CD4-positive, alpha-beta memory T cell (primary cell): ENCODE measurements at places on chromosomes 12 and 14.

DNA sequence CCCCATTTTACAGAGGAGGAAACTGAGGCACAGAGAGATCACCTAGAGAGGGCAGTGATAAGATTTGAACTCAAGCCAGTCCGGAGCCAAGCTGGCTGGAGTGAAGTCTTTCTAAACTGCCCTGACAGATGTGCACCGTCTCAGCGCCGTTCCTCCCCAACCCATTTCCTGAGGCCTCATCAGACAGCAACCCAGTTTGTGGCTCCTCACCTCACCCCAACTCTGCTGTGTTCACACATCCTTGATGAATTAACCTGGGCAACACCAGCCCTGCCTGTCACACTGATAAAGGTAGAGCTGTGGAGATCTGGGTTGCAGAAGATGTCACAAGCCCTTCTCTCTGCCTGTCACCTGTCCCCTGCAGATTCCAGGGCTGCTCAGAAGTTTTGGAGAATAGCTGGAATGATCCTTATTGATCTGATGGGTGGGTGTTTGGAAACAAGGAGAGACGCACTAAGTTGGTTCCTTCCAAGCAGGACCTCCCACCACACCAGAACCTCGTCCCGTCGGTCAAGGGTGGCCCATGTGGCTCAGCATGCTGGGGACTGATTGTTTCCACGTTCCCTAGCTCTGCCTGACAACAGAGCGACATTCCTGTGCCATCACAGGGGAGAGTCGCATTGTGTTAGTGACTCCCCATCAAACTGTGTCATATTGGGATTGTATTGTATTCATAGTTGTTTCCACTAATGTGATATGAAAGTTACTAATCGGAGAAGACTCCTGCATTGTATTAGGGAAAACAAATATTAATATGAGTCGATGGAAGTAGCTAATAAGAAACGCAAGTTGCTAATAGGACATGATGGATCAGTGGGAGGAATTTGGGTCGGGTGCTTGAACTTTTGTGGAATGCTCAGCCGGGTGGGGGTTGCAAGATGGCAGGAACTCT is 200.6 kb downstream of the PHETA1 start:
- no peak for DNase-seq

DNA sequence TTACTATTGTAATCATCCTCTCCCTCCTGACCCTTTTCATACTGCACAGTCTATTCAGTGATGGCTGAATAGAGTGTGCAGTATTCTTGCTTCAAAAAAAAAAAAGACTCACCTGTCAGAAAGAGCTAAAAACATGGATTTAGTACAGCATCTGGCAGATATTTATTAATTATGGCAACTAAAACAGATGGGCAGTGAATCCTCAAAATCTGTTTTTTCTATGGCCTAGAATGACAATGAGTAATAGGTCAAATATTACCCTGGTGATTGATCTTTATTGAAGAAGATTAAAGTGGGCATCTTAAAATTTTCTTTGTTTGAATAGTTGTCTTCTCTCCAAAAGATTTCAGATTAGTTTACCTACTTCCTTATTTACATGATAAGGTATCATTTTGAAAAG is 543.6 kb downstream of the FOXG1 start:
- DNase-seq, result no peak

- DNase-seq, result no peak
Observed at GRCh38 chr12:89782807-89783206, 74.2 kb upstream of the ATP2B1 start.

DNA sequence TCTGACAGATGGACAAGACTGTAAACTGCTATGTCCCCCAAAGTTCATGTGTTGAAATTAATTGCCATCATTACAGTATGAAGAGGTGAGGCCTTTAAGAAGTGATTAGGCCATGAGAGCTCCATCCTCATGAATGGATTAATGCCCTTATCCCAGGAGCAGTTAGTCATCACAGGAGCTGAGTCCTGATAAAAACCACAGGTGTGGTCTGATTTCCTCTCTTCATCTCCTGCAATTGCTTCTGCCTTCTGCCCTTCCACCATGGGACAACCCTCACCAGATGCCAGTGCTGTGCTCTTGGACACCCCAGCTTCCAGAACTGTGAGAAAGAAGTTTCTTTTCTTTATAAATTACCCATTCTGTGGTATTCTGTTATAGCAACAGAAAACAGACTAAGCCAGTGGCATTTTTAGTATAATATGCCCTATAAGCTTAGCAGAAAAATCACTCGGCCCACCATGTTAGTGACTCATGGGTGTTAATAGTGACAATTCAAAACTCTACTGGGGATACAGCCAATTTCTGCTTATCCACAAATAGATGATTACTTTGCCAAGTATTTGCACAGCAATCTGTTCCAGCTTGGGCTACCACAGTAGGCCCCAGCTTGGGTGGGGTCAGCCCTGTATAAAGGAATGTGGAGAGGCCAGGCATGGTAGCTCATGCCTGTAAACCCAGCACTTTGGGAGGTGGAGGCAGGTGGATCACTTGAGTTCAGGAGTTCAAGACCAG is 129.0 kb upstream of the BCL2L14 start:
- no peak for DNase-seq

DNA sequence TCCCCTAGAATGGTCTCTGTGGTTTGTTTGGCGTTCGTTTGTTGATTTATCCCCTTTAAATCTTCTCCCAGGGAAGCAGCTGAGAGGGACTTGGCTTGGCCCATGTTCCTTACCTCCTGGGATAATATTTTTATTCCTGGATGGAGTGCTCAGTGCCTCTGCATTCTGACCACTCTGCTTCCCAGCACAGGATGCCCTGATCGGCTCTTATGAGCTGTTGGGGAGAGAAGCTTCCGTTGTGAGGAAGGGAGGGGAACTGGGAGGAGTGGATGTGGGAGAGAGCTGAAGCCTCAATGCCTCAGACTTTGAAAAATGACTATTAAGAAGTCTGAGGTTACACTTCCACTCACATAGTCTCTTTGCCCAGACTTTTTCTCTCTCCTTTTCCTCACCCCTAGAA is 114.8 kb downstream of the SMOC1 start:
- DNase-seq, result no peak

DNA sequence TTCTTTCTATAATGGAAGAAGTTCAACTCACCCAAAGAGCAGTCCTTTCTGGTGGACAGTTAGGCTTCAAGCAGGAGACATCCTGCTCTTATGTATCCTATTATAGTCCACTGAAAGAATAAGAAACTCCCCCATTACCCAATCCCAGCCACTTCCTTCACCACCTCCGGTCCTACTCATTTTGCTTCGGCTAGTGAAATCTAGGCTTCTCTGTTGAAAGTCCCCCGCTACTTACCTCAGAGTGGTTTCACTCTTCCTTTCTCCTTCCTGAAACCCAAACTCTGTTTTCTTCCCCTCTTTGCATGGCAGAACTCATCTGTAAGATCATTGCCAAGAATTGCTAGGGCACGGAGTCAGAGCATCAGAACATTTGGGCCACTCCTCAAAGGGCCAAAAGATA is at the start of gene GPR84:
Gene GPR84, minus strand, starts transcription at position 74 of the 400 bp plus-strand sequence. CDS start 635 bp downstream, outside the sequence.
- DNase-seq, result no peak

GRCh38 chr12:116150452-116150851 is 127.0 kb downstream of the MED13L start:
- DNase-seq, result no peak

DNA sequence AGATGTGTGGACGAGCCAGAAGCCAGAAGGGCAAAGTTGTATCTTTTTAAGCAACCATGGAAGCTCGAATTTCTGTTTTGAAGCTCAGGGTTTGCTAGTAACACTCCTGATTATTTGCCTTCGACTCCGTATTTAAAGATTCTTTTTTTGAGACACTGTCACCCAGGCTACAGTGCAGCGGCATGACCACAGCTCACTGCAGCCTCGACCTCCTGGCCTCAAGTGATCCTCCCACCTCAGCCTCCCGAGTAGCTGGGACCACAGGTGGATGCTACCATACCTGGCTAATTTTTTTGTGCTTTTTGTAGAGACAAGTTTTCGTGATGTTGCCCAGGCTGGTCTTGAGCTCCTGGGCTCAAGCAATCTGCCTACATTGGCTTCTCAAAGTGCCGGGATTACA is 18.7 kb upstream of the OASL start:
- no peak for DNase-seq

DNA sequence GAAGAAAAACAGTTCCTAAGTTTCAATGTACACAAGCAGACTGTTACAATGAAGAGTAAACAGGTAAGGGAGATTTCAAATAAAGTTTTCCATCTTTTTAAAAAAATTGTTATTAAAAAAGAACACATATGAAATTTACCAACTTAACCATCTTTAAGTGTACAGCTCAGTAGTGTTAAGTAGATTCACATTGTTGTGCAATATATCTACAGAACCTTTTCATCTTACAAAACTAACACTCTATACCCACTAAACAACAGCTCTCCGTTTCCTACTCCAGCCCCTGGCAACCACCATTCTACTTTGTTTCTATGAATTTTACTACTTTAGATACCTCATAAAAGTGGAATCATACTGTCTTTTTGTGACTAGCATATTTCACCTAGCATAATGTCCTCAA is 139.5 kb downstream of the SLC25A21 start:
- no peak for DNase-seq

GRCh38 chr12:90229407-90230170 is 521.0 kb upstream of the ATP2B1 start:
- DNase-seq, result no peak

DNA sequence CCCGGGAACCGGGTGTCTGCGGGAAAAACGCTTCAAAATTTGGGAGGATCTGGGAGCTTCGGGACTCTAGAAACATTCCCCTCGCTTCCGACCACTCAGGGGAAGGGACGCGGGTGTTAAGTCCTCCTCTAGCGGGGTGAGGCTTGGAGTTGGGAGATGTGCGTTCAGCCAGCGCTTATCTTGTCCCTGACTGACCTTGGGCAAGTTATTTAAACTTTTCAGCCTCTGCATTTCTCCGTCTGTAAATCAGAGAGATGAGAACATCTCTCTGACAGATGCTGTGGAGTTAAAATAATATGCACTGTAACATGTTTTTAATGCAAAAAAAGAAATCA is 76.9 kb upstream of the ANO4 start:
- no peak for DNase-seq

DNA sequence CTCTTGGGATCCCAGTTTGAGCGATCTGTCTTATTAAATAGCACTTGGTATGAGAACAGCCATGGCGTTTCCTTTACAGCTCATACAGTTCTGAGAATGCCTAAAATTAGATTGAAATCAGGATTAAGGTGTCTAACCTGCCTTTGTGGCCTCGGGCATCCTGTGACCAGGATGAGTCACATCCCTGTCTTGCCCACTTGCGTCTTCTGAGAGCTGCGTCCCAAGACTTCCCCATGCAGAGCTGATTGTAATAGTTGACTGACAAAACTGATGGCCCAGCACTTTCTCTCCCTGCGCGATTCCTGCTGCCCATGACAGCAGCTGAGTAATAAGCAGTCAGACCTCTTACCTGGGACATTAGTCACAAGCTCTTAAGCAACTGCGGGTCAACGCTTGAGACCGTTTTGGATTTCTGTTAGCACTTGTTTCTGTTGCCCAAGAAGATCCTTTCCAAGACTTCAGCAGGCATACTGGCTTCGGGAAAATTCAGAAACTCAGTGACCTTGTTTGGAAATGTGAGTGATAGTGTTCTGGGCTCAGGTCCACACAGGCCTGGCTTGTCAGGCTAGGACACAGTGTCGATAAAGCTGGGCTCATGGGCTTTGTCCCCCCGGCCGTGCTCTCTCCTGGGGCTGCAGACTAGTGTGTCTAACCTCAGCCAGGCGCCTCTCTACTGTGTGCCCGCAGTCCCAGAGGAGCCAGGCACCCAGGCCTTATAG is 169.9 kb upstream of the HIF1A start:
- DNase-seq, result no peak

- DNase-seq, result no peak
Observed at GRCh38 chr14:53306911-53307310, 153.8 kb upstream of the DDHD1 start.

DNA sequence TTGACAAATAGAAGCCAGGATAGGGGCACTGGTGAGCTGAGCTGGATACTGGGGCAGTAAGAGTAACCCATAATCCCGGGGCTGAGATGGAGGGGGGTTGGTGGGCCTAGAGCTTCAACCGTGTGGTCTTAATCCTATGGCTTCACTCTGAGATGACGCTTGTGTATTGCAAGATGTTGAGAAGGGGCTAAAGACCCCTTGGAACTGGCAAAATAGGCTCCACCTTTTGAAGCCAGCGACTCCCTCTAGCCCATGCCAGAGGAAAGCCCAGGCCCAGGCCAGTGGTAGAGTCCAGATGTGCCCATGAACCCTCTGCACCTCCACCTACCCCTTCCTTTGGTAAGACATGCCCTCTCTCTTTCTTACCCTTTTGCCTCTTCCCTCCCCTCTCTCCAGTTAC is 4.6 kb downstream of the HOXC12 start:
- DNase-seq, result no peak

DNA sequence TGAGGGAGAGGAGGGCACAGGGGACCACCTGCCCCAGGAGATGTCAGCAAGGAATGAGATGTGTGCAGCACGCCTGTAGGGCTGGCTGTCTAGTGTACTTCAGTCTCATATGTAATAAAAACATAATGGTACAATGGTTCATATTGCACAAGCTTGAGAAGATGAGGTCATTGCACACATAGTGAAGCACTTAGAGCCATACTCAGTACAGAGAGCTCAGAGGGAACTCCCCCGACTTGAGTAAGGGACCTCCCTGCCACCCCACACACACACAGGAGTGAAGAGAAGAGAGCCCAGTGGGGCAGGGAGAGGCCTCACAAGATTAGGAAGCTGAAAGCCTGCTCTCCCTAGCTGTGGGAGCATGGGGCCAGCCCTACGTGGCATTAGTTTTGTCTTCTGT is 61.5 kb downstream of the SLC6A12 start:
- DNase-seq, result no peak

GRCh38 chr12:80700327-80700726 is 7.1 kb upstream of the MYF6 start:
- no peak for DNase-seq

GRCh38 chr14:77543637-77544334 is 45.2 kb upstream of the ISM2 start:
- DNase-seq, result no peak

- no peak for DNase-seq
Observed at GRCh38 chr14:93343797-93344196, 3.2 kb upstream of the COX8C start.

DNA sequence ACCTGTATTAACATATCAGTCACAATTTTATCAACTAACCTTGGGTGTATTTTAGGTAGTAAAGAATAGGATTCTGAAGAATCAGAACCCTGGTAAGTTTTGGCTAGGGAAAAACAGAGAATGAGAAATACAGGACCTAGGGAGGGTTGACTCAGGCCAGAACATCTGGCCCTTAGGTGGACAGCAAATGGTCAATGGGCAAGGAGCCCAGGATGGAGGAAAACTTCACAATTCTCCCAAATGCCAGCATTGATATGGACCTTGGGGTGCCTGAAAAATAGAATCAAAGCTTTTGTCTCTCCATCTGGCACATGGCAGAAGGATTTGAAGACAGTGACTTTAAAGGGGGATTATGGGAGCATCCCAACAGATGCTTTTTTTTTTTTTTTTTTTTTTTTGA is 32.7 kb upstream of the PRPF39 start:
- DNase-seq, result no peak

GRCh38 chr14:72611506-72611905 is 282.4 kb downstream of the DPF3 start:
- DNase-seq, result no peak
